ENCODE measurements at places on chromosomes 11 and 22. TPM values are rescaled to one million over a fixed set of nuclear protein-coding genes. Genes with fewer than 3 reads are reported as not detected.

The ANKK1 gene
- total RNA-seq = 0.23 TPM

The INS gene
- total RNA-seq = not detected

The MS4A15 gene
- not detected for total RNA-seq

The TBX1 gene
- not detected for total RNA-seq

The TMEM45B gene
- 0.69 TPM for total RNA-seq

The OR10D3 gene
- not detected for total RNA-seq

The GRIA4 gene
- total RNA-seq = 143 TPM

The SLC15A3 gene
- 9.9 TPM for total RNA-seq

The SPON1 gene
- 89.0 TPM for total RNA-seq

The LIF gene
- total RNA-seq = not detected

The OR4C46 gene
- not detected for total RNA-seq

The GLB1L3 gene
- total RNA-seq = 1.8 TPM
